ENCODE measurements at places on chromosomes 1 and 21. TPM values are rescaled to one million over a fixed set of nuclear protein-coding genes. Genes with fewer than 3 reads are reported as not detected.

Gene LRRC7
- polyA plus RNA-seq = 5.8 TPM

Gene KCNJ15
- 71.1 TPM for polyA plus RNA-seq

Gene FYB2
- polyA plus RNA-seq = 0.32 TPM

DNA sequence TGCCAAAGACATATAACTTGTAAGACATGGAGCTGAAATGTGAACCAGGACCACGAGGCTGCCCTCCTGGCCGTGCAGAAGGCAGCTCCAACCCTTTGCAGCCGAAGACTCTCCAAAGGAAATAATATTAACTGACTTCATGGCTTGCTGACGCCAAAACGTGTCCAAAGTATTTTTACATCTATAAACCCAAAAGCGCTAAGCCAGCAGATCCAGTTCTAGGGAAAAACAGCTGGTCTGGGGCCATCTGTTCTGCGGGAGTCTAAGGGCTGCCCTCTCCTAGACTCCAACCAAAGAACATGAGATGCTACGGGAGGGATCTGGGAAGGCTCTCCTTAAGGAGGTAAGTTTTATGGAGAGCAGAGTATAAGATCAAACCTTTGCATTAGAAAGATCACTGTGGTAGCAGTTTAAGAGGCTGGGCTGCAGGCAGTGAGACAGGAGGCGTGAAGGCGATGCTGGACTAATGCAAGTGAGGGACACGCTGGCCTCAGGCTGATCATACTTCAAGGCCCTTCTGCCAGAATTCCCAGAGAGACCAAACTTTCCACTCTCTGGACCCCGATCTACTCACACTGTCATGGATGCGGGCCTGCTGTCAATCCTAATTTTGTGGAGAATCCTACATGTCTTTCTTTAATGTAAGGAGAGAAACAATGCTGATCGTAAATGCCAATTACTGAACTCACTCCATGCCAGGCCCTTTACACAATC lies 1.2 kb downstream of the TMEM53 start:
- no peak for DNase-seq

GRCh38 chr21:16002874-16003466 lies 273.2 kb downstream of the USP25 start:
- DNase-seq = no peak

Gene TSSK3
- polyA plus RNA-seq = 6.4 TPM
